ENCODE measurements at places on chromosomes 13 and 19.

DNA sequence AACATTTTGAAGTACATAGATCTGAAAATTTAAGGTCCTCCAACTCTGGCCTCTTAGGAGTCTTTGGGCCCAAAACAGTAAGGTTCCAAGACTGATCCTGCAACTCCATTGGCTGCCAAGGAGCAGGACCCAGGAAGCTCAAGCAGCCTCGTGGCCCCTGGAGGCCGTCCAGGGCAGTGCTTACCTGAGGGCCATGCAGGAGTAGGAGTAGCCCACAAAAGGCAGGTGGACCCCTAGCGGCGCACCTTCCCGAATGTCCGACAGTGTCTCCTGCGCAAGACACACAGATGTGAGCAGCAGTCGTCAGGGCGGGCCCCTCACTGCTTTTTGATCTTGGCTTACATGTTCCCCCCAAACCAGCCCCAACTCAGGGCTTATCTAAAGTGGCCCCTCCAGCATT lies 5.7 kb upstream of the SIX5 start:
- no peak for DNase-seq

DNA sequence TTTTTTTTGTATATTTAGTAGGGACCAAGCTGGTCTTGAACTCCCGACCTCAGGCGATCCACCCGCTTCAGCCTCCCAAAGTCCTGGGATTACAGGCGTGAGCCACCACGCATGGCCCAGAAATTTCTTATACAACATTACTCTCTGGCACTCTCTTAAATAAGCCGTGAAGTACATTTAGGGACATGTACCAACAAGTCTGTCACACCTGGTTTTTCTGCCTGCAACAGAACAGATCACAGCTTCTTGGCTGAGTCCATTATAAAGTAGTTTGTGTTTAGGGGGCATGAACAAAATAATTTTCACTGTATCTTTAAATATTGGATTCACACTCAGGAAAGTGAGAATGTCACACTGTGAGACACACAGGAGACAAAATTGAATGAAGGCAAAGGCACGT lies 1567.3 kb downstream of the SLITRK5 start:
- DNase-seq: no peak

DNA sequence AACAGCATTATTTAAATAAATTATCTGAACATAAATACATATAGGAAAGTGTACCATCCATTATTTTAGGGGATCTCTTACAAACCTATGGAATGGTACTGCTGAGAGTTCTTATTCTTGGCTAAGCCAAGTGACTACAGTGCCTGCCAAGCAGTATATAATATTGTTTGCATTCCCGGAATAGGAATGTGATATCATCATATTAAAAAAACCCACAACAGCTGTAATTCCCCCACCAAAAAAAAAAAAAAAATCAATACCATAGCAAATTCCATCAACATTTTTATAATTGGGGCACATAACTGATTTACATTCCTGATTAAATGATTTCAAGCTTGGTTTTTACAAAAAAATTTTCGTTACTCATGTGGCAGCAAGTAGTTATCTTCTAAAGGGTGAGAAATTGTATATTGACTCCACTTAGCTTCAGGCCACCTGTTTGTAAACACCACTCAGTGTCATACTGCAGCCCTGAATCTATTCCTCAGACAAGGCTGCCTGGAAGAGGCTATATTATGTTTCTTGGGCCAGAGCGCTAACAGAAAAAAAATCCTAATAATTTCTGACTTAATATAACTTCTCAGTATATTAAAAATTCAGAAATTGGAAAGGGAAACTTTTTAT lies 278.1 kb downstream of the DNAJC15 start:
- no peak for DNase-seq

DNA sequence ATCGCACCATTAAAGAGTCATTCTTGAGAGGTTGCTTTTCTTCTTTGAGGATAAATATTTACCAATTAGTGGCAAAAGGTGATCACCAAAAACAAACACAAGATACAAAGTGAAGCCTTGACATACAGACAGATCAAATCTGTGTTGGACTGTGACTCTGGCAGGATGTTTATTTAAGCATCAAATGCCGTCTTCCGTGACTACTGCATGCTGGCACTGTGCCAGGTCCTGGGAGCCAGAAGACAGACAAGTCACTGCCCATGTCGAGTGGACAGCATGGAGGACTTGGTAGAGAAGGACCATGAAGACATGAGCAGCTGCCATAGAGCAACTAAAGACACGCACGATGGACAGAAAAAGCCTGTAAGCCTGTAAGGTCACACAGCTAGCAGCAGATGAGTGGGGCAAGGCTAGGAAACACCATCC lies 92.8 kb upstream of the FARP1 start:
- no peak for DNase-seq

DNA sequence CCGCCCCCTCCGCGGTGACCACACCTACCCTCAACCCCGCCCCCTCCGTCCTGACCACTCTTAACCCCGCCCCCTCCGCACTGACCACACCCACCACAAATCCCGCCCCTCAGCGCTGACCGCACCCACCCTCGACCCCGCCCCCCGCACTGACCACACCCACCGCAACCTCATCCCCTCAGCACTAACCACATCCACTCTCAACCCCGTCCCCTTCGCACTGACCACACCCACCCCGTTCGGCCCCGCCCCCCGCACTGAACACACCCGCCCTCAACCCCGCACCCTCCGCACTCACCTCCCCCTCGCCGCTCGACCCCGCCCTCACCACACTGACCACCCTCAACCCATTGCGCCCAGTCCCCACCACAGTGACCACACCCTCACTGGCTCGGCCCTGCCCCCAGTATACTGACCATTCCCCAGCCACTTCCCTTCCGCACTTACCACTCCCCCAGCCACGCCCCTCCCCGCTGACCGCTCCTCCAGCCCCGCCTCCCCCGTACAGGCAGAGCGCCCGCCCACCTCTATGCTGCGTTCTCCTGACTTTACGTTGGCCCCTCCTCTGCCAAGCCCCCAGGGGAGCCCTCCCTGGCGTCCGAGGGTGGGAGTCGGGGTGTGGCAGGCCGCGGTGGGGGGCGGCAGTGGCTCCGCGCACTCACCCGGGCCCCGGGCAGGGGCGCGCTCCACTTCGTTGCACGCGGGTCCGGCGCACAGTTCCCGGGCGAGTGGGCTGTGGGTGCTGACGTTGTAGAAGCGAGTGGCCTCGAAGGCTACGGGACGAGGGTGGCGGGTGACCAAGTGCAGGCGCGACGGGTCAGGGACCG lies 8.4 kb downstream of the F2RL3 start:
- peak; percentile 42 for DNase-seq

GRCh38 chr19:19475015-19475765 lies 40.2 kb downstream of the TSSK6 start:
- no peak for DNase-seq

DNA sequence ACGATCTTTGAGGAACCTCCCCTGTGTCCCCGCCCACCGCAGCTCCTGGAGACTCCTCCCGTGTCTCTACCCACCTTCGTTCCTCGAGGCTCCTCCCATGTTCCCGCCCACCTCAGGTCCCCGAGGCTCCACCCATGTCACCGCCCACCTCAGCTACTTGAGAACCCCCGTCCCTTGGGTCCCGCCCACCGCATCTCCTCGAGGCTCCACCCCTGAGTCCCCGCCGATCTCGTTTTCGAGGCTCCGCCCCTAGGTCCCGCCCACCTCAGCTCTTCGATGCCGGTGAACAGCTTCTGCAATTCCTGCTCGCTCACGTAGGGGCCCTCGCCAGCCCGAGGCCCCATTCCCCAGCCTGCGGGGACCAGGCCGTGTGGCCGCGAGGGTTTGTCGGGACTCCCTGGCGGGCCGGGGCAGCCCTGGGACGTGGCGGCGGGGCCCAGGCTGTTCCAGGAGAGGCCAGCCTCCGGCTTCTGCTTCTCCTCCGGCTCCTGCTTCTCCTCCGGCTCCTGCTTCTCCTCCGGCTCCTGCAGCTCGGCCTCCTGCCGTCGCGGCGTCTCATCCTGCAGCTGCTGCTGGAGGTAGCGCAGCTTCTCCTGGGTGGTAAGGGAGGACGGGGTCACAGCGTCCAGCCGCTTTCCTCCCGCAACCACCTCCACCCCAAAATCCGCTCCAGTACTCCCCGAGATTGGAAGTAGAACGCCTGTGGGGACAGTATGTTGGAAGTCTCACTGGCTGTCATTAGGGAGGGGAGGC lies 16.7 kb downstream of the TSKS start:
- DNase-seq: peak; percentile 28

DNA sequence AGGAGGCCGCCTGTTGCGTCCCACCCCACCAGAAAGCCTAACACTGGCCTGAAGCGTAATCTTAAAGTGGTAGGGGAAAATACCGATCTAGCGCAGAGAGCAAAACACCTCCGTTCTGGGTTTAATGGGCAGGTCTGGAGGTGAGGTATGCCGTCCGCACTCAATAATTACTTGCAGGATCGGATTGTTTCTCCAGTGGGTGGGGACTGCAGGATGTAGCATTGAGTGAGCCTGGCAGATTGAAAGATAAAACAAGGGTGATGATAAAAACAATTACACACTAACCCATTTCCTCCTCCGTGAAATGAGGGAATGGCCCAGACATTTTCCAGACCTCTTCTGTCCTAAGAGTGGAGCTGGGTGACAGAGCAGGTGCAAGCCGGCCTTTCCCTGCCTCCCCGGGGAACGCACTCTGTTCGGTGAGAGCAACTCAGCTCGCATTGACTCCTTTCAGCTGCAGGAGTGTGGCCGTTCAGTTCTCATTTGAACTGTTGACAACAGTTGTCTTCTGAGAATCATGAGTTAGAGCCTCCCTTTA lies 110.2 kb upstream of the DOCK9 start:
- DNase-seq: peak; percentile 9

DNA sequence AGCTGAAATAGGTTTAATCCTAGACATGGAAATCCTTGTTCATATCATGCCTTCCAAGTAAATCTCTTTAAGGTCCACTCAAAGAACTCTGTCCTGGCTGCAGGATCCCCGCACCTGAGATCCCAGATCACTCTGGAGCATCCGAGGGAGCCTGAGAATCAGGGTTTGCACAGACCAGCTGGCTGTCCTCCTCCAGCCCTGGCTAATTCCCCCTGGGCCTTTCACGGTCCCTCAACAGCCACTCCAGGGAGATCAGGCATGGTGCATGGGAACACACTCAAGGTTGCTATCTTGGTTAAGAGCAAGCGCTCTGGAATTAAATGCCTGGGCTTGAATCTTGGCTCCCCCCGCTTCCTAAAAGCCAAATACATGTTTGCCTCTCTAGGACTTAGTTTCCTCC lies 130.8 kb downstream of the IRS2 start:
- DNase-seq: no peak

- peak; percentile 13 for DNase-seq
These were observed 7.4 kb downstream of the SIGLEC8 start for GRCh38 chr19:51450730-51451307.

- DNase-seq: no peak
These were observed 3.3 kb downstream of the NANOS2 start for GRCh38 chr19:45911291-45911690.

- DNase-seq: no peak
These were observed 35.7 kb downstream of the TSKS start for GRCh38 chr19:49727217-49728030.

DNA sequence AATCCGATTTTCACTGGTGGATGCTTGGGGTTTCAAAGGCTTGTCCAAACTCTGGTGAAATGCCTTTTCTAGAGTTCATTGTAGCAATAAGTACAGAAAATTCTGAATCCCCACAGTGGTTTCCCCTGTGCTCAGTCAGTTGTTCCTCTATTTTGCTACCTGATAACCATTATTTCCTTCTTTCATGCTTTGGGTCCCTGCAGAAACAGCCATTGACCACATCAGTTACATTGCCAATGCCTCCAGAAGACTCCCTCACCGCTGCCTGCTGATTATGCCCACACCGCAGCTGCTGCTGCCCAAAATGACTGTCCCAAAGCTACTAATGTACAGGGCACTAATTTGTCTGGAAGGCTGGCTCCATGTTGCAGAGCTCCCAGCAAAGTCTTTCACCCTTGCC lies 517.3 kb downstream of the KLF12 start:
- no peak for DNase-seq

GRCh38 chr13:40269086-40269485 lies 397.4 kb downstream of the FOXO1 start:
- no peak for DNase-seq

- DNase-seq: no peak
These were observed 191.8 kb upstream of the NBEA start for GRCh38 chr13:34750078-34750931.

- DNase-seq: peak; percentile 68
These were observed 92.4 kb downstream of the STK24 start for GRCh38 chr13:98484289-98485219.

GRCh38 chr13:102903659-102904407 lies 58.0 kb downstream of the ERCC5 start:
- no peak for DNase-seq

GRCh38 chr13:44752164-44752563 lies 176.0 kb upstream of the TSC22D1 start:
- no peak for DNase-seq

DNA sequence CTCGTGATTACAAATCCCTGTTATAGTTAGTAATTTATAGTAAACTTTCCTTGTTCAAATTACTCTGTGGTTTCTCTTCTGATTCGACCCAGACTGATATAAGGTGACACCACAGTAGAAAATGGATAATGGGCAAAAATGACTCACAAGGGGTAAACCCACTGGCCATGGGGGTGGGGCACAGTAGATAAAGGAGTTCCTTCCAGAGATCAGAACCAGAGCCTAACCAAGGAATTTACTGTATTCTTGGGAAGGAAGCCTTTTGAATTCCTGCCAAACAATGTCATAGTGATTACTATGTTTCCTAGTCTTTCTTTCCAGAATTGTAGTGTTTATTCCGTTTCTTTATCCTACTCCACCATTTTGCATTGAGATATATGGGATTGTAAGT lies 21.9 kb downstream of the MIR17HG start:
- no peak for DNase-seq
